ENCODE measurements at places on chromosomes 2 and 18.

DNA sequence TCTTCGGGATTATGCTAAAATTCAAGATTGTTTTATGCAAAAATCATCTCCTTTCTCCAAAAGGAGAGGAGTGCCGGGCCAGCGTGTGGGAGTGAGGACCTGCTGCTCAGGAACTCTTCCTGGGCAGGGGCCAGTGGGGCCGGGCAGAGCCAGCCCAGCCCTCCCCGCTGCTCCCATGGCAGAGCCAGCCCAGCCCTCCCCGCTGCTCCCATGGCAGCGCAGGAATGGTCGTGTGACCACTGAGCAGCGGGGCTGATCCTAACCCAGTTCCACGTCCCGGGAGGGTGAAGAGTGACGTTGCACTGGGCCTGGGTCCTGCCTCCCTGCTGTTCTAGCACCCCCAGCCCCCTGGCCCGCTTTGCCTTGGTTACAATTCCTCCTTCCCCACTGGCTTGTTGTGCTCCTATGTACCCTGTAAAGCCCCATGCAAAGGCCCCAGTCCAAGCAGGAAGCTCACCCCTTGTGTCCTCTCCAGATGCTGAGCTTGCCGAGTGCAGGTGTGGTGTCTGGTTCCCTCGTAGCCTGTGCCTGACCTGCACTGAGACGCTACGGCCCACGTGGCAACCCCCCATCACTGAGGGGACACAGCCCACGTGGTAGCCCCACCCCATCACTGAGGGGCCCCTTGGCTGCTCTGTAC lies 11.4 kb upstream of the NEU4 start:
- DNase-seq: no peak

GRCh38 chr18:3757361-3757760 lies 307.4 kb downstream of the TGIF1 start:
- DNase-seq: no peak

DNA sequence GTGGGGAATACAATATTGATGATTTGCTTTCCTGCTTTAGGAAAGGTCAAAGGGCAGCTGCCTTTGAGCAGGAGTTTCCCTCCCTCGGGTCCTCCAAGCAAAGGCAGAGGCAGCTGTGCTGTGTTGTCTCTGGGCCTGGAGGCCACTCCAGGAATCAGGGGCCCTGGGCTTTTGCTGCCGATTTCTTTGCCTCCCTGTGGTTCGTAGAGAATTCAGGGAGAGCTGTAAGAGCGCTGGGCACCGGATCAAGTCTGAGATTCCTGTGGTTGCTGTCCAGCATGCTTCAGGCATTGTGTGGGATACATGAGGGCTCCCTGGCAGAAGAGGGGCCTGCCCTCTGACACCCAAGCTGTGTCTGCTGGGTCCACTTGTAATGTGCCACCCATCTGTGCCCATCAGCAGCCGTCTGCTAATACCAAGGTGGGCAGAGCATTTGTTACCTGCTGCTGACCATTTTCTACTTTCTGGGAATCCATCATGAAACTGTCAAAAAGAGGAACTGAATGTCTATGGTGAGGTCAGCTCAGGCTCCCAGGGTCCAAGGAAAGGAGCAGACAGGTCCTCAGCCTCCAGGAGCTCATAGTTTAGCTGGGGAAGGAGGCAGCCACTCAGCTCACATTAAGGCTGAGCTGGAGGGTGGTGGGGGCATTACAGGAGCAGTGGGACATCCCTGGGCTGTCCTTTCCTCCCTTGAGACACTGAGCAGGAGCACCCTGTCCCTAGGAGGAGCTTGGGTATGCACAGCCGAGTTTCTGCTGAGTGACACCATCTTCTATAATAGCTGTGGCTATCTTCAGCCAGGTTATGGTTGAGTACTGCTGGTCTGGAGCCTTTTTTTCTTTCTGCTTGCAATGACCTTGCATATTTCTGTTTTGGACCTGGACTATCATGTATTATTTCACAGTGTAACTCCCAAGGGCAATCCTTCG lies 68.5 kb downstream of the CTIF start:
- no peak for DNase-seq

- DNase-seq: no peak
Observed at GRCh38 chr2:54038835-54039234, 68.0 kb upstream of the PSME4 start.

DNA sequence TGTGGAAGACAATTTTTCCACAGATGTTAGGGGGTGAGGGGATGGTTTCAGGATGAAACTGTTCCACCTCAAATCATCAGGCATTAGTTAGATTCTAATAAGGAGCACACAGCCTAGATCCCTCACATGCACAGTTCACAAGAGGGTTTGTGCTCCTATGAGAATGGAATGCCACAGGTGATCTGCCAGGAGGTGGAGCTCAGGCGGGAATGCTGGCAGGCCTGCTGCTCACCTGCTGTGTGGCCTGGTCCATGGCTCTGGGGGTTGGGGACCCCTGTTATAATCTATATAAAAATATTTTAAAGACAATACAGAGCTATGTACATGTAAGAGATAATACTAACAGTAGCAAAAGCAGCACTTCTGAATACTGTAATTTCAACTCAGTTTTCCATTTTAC lies 19.2 kb downstream of the CWC22 start:
- DNase-seq: no peak

- DNase-seq: no peak
Observed at GRCh38 chr2:39568561-39569006, 97.1 kb upstream of the TMEM178A start.

- peak; percentile 88 for DNase-seq
Observed at GRCh38 chr2:130797493-130798435, 39.0 kb upstream of the ARHGEF4 start.

DNA sequence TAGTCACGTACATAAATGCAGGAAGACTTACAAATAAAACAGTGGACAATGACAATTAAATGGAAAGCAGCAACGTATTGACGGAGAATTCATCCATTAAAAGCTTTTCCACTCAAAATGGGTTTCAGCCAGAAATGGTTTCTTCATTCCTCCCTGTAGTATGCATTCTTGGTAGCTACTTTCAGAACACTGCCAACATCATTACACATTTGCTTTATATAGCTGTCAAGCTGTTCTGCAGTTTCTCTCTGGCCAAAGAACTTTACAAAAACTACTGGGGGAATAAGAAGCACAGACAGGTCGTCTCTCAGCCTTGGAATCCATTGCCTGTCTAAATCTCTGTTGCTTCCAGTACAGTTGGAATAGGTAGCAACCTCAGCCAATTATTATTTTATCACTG lies 84.1 kb upstream of the NCKAP5 start:
- DNase-seq: no peak

GRCh38 chr2:241252778-241253475 lies 62.5 kb downstream of the HDLBP start:
- DNase-seq: no peak

- DNase-seq: no peak
Observed at GRCh38 chr2:3751806-3752205, 48.4 kb downstream of the DCDC2C start.

DNA sequence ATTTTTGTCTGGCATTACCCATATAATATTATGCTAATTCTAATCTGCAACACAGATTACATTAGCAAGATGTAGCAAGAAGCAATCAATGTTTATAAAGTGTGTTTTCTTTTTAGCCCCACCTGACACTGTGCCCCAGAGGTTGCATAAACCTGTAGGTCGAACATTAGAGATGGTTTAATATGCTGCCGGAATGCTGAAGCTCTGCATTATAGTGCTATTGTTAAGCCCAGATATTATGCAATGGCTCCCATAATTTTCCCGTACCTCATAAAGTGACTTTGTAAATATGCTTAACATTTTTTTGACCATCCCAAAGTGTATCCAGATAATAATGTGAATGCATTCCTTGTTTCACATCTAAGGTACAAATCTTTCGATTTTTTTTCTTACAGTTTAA lies 109.3 kb upstream of the MAP4K3 start:
- DNase-seq: no peak

- no peak for DNase-seq
Observed at GRCh38 chr18:57497372-57498294, 62.5 kb downstream of the ONECUT2 start.

DNA sequence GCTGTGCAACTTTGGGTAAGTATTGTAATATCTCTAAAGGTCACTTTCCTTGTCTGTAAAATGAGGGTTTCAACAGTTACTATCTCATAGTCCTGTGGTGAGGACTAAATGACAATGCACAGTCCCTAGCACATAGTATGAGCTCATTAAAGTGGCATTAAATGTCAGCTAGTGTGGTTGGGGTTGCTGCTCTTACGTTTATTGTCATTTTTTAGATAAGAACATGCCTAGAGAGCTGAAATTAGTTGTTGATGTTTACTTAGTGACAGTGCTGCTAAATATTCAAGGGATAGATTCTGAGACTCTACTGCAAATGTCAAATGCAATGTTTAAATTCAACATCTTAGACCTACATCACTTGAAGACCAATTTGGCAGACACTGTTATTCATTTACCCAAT lies 356.1 kb upstream of the ETAA1 start:
- DNase-seq: no peak

DNA sequence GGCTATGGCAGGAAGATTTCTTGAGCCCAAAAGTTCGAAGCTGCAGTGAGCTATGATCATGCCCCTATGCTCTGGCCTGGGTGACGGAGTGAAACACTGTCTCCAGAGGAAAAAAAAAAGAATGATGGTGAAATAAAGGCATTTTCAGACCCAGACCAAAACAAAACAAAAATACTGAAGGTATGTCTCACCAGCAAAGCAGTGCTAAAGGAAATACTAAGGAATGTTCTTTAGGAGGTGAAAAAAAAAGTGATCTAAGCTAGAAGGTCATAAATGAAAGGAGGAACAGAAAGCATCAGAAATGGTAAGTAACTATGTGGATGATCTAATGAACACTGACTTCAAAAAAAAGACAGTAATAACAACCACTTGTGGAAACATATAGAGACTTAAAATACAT lies 18.7 kb downstream of the SS18 start:
- no peak for DNase-seq

DNA sequence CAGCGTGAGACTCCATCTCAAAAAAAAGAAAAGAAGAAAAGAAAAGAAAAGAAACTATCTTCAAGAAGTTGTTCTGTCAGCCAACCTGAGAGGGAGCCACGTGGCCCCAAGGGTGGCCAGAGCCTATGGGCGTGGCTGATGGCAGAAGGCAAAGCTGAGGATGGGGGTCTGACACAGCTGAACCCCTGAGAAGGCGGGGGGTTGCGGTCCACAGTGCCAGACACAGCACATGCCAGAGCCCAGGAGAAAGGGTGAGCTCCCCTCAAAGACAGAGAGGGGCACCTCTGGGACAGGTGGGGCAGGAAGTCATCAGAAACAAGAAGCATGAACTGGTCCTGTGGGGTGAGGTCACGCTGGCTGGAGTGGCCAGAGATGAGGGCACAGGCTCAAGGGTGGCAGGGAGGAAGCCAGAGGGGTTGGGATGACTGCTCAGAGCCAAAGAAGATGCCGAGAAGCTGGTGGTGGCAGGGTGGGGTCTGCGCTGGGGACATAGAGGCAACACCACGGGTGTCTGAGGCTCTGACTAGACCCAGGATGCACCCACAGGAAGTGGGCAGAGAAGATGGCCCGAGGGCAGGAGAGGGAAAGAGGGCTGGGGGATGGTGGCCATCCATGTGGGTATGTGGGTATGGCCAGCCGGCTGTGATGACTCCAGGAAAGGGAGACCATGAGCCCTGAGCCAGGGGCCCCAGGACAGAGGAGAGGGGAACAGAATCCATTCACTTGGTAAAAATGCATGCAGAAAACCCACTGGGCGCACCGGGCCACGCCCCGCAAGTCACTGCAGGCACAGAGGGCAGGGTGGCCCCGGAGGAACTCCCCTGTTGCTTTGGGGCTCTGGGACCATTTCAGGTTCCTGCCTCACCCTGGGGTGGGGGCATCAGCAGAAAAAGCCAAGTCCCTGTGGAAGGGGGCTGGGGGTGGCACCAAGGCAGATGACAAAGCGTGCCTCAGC lies 8.4 kb downstream of the KIF1A start:
- no peak for DNase-seq

DNA sequence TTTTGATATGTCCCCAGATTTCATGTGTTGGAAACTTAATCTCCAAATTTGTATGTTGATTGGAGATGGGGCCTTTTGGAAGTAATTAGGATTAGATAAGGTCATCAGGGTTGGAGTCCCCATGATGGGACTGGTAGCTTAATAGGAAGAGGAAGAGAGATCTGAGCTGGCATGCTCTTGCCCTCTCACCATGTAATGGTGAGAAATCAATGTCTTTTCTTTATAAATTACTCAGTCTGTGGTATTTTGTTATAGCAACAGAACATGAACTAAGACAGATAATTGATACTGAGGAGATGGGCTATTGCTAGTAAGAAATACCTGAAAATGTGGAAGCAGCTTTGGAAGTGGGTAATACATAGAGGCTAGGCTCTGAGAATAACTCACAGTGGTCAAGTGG lies 48.0 kb downstream of the CDC42EP3 start:
- no peak for DNase-seq

DNA sequence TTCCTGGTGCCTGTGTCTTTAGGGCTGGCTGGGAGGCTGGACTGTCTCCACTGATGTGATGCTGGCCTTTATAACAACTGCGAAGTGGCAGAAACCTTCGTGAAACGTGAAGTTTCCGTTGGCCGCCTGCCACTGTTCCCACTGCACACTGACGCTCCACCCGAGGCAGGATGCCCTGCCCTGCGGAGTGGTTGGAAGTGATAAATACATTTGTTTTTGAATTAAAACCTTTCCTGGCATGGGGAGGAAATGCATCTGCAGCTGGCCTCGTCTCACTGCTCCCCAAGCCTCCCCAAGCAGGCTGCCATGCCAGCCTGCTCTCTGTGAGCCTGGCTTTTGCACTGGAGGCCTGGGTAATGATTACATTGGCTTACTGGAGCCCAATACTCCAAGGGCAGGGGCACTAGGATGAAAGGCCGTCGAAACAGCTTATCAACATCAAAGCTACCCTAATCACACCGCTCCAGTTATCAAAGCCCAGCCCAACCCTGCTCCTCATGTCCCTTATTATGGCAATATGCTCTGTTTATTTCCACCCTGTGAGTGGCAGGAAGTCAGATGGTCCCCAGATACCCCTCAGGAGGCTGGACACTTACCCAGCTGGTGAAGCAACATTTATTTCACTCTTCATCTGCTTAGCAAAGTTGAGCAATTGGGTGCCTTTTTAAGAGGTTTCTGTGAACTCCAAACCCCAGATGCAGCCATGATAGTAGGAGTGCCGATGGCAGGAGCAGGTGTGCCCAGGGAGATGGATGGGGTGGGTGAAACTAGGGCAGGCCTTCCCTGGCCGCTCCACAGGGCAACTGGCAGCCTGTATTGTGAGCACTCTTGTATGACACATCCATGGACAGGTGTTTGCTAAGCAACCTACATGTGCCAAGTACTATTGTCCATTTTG lies 97.4 kb upstream of the ITGA6 start:
- no peak for DNase-seq

- no peak for DNase-seq
Observed at GRCh38 chr18:6681331-6681875, 48.1 kb upstream of the ARHGAP28 start.

GRCh38 chr2:200300638-200301314 lies 5.7 kb upstream of the SPATS2L start:
- no peak for DNase-seq

DNA sequence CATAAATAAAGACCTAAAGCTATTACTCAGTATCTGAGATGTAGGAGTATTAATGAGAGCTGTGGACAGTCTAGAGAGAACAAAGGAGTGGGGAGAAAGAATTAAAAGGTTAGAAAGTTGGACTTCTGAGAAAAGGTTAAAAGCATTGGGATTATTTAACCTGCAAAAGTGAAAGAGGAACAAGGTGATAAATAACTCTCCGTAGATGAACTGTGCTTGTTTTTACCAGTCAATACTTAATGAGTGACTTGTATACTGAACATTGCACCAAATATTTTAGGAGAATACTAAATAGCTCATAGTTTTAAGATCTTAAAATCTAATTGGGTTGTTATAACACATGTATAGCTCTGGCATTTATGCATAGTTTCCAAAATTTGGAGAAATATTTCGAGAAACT lies 137.5 kb downstream of the GPD2 start:
- DNase-seq: no peak
